ENCODE measurements at places on chromosomes 2 and 18. TPM values are rescaled to one million over a fixed set of nuclear protein-coding genes. Genes with fewer than 3 reads are reported as not detected.

TMEM178A gene
- 10.3 TPM for polyA plus RNA-seq

PMAIP1 gene
- 274 TPM for polyA plus RNA-seq

KLHL29 gene
- polyA plus RNA-seq = 1.9 TPM

UNC80 gene
- 0.03 TPM for polyA plus RNA-seq

SOWAHC gene
- 7.0 TPM for polyA plus RNA-seq

KLHL41 gene
- not detected for polyA plus RNA-seq

CNGA3 gene
- not detected for polyA plus RNA-seq

USP40 gene
- polyA plus RNA-seq = 4.0 TPM

TOGARAM2 gene
- polyA plus RNA-seq = 2.4 TPM

PTGR3 gene
- polyA plus RNA-seq = 0.84 TPM

SERPINB3 gene
- 0.33 TPM for polyA plus RNA-seq

NEUROD1 gene
- polyA plus RNA-seq = not detected

STAM2 gene
- polyA plus RNA-seq = 3.8 TPM

LIMS4 gene
- polyA plus RNA-seq = 0.19 TPM

HRH4 gene
- polyA plus RNA-seq = 0.07 TPM

ZCCHC2 gene
- 5.4 TPM for polyA plus RNA-seq

SPP2 gene
- not detected for polyA plus RNA-seq

RETREG2 gene
- polyA plus RNA-seq = 12.7 TPM

TMEM131 gene
- 9.9 TPM for polyA plus RNA-seq

FNDC4 gene
- polyA plus RNA-seq = 5.9 TPM

ANKRD29 gene
- polyA plus RNA-seq = 36.6 TPM

FKBP1B gene
- 77.1 TPM for polyA plus RNA-seq

SERPINB8 gene
- polyA plus RNA-seq = 0.50 TPM

CHST10 gene
- polyA plus RNA-seq = 9.1 TPM

ERICH2 gene
- polyA plus RNA-seq = 3.2 TPM

TUBA4B gene
- 0.17 TPM for polyA plus RNA-seq

LIMS2 gene
- 3.5 TPM for polyA plus RNA-seq

GRHL1 gene
- polyA plus RNA-seq = 2.8 TPM

FOXI3 gene
- 1.1 TPM for polyA plus RNA-seq

TMEFF2 gene
- 2.1 TPM for polyA plus RNA-seq

FSIP2 gene
- polyA plus RNA-seq = 3.0 TPM

ASTL gene
- polyA plus RNA-seq = not detected

DNAJC5G gene
- polyA plus RNA-seq = not detected

DAPL1 gene
- polyA plus RNA-seq = not detected

CAPN14 gene
- 0.15 TPM for polyA plus RNA-seq

ASXL3 gene
- 0.33 TPM for polyA plus RNA-seq

PARD6G gene
- 6.9 TPM for polyA plus RNA-seq

ALPG gene
- 0.89 TPM for polyA plus RNA-seq

ANKRD39 gene
- polyA plus RNA-seq = 33.8 TPM

GPR55 gene
- polyA plus RNA-seq = not detected

SLC9A4 gene
- not detected for polyA plus RNA-seq

KIF5C gene
- polyA plus RNA-seq = 37.8 TPM

TMEM200C gene
- 0.73 TPM for polyA plus RNA-seq

NGEF gene
- 1.8 TPM for polyA plus RNA-seq

IGFBP2 gene
- polyA plus RNA-seq = 235 TPM

RAD51AP2 gene
- 0.16 TPM for polyA plus RNA-seq

LOXHD1 gene
- not detected for polyA plus RNA-seq
